ENCODE measurements at places on chromosomes 6 and 20. TPM values are rescaled to one million over a fixed set of nuclear protein-coding genes. Genes with fewer than 3 reads are reported as not detected.

ADGRF5 gene
- total RNA-seq, result not detected

APOM gene
- 1.2 TPM for total RNA-seq

LAMA2 gene
- 0.30 TPM for total RNA-seq

PHACTR2 gene
- 15.1 TPM for total RNA-seq

C2 gene
- total RNA-seq, result not detected

KCNK16 gene
- not detected for total RNA-seq

C6orf118 gene
- total RNA-seq, result not detected

EPPIN gene
- total RNA-seq, result not detected

PIM1 gene
- 16.2 TPM for total RNA-seq

PDYN gene
- not detected for total RNA-seq

VARS1 gene
- 118 TPM for total RNA-seq

OR2H2 gene
- not detected for total RNA-seq

ALDH5A1 gene
- 0.62 TPM for total RNA-seq

HDGFL1 gene
- total RNA-seq, result not detected

LINC00237 gene
- not detected for total RNA-seq

C6orf15 gene
- 0.16 TPM for total RNA-seq

CCN5 gene
- not detected for total RNA-seq

BACH2 gene
- total RNA-seq, result 3.7 TPM

DHX35 gene
- 9.8 TPM for total RNA-seq

BTN1A1 gene
- total RNA-seq, result not detected

CLIC5 gene
- total RNA-seq, result not detected
